ENCODE measurements at places on chromosomes 12 and 14.
A peak's percentile ranks its signal among the peaks of the same experiment; 100 is the strongest.

GRCh38 chr12:72012874-72013273, 74.2 kb downstream of the TPH2 start:
- DNase-seq: no peak

DNA sequence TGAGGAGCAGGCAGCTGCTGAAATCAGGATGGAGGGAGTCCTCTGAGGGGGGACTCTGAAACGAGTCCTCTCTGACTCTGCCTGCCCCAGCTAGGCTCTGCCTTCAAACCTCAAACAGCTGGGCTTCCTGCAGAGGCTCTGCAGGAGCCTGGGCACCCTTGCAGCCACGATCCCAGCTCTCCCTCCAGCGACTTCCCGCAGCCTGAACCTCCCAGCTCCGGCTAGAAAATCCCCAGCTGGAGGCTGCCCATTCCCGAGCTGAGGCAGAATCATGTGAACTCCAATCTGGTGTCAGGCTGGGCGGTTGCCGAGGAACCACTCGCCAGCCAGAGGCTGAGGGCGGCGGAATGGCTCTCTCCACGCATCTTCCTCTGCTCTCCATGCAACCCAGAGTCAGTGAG, at the start of gene GPR68:
GPR68 (minus strand) TSS at position 204 of the 401 bp plus-strand sequence. CDS start 9,654 bp downstream, outside the sequence.
- peak; percentile 85 for DNase-seq

GRCh38 chr12:127621366-127621765, 645.6 kb upstream of the TMEM132C start:
- no peak for DNase-seq

- peak; percentile 49 for DNase-seq
Measured at GRCh38 chr14:59511916-59512575, 27.7 kb downstream of the JKAMP start.

GRCh38 chr12:4289998-4290790, 16.6 kb downstream of the CCND2 start:
- no peak for DNase-seq

DNA sequence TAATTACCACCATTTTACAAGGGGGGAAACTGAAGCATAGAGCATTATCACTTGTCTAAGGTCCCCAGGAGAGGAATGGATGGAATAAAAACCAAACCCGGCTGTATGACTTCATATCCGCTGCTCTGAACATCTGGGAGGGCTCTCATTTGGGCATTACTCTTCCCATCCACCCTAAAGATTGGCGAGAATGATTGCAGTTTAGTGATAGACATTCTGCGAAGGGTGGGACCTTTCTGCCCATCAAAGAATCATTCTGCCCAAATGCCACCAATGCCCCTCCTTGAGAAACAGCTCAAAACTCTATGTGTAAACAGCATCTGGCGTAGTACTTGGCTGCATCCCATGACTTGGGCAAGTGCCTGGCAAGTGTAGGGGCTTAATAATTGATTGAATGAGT, 11.6 kb downstream of the CHST11 start:
- no peak for DNase-seq

All from common myeloid progenitor, CD34-positive (primary cell).